ENCODE measurements at places on chromosomes 1 and 21.
A peak's percentile ranks its signal among the peaks of the same experiment; 100 is the strongest.

DNA sequence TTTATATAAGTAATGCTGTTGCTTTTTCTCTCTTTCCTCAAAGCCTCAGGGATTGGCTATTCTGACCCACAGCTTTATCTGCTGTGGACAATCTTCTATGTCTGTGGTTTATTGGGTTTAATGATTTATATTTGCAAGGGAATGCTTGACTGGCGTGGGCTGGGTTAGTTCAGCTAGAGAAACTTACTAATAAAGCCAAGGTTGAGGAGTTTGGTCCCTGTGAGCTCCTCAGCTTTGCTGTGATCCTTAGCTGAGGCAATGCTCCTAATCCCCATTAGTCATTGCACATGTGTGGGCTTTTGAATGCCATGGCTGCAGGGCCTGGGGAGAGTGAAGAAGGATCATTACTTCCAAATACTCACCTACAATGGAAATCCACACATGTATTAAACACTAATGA lies 179.3 kb downstream of the ZNF326 start:
- DNase-seq: no peak

GRCh38 chr1:5830771-5831599 lies 161.2 kb downstream of the NPHP4 start:
- DNase-seq: no peak

DNA sequence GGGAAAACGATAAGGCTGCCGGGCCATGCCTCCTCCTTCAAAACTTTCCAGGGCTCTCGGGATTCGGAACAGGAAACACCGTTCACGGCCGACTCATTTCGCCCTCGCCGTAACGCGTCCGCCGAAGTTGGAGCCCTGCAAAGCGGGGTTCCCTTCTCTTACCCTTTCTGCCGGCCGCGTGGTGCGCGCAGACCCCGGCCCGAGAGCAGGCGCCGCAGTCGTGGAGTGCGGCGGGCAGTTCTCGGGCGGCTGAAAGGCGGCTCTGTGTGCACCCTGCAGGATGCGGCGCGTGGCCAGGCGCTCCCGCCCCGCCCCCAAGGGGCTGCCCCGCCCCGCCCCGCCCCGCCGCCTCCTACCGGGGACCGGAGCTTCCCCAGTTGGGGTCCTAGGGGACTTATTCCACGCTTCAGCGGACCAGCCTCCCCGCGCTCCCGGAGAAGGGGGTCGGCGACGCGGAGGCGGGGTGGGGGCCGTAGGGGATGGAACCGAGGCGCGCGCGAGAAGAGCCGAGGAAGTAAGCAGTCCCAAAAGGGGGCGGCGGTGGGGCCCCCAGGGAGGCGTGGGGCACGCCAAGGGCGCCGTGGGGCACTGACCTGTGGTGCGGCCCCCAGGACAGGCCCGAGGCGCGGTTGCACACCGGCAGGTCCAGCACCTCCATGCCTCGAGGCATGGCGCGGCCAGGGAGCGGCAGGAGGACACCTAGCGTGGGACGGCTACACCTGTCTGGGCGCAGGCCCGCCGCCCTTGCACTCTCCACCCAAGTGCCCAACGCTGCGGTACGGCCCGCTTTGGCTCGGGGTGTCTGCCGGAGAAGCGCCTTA lies at the start of gene MCOLN2:
TSS of gene MCOLN2 (minus strand) at position 268 of the 821 bp plus-strand sequence. CDS start at position 27, 241 bp downstream.
- peak; percentile 77 for DNase-seq

DNA sequence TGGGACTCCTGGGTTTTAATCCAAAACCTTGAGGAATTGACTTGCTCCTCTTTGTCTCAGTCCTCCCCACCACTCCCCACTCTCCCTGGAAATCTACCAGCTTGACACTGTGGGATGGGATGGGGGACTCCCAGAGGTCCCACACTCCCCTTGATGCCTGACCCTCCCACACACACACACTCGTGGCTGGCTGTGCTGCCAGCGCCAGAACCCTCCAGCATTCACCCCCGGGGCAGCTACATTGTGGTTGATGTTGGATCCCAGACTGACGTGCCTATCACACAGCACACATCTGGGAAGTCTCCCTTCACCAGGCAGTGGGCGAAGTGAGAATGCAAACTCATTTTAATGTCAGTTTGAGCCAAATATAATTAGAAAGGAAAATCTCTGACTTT lies 10.0 kb downstream of the KIRREL1 start:
- DNase-seq: no peak

DNA sequence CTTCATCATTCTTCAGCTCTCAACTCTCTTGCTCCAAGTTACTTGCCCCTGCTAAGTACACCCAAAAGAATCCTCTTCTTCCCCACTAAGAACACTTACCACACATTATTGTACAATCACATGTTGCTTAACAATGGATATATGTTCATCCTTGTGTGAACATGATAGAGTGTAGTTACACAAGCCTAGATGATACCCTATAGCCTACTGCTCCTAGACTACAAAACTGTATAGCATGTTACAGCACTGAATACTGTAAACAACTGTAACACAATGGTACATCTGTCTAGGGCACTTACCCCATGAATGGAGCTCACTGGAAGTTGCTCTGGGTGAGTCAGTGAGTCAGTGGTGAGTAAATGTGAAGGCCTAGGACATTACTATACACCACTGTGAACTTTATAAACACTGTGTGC lies 77.4 kb downstream of the RERE start:
- no peak for DNase-seq

DNA sequence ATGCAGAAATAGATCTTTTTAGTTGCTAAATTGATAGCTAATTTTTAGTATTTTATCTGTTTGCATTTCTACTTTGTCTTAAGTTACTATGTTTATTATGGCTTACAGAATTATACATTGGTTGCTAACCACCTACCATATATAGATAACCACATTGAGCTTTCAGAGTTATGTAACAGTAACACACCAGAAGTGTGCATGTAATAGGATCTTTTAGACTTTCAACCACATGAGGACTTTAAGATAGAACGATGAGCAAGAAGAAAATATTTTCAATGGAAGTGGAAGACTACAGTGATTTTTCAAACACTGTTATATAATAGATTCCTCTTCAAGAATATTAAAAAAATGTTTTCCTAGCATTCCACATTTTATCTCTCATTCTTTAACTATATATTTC lies 28.8 kb downstream of the TOR1AIP1 start:
- no peak for DNase-seq

DNA sequence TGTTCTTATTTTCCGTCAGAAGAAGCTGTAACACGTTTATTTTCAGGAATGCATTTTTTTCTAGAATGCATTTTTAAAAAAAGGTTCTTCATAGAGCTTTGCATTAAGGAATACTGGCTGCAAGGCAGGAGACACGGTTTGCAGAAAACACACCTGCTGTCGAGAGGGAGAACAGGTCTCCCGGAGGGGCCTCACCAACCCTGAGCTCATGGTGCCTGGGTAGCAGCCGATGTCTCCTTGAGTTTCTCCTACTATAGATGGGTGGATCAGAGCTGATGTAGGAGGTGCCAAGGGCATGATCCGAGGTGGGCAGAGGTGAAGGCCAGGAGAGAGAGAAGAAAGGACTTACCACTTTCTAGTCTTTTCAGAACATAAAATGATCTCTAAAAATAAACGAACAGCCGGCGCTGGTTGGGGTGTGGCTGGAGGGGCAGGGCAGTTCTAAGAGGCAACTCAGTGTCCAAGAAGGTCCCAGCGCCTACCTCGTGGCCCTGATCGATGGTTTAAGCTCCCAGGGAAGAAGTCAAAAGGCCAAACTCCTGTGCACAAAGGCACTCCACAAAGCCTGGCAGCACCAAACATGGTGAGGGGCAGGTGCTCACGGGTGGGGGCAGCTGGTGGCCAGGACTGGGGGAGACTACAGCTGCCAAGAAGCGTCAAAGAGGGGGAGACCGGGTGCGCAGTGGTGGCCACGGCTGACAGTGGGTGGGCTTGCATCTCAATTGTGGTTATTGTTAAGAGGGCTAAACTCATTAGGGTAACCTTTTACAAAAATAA lies 12.2 kb downstream of the MORN1 start:
- DNase-seq: no peak

DNA sequence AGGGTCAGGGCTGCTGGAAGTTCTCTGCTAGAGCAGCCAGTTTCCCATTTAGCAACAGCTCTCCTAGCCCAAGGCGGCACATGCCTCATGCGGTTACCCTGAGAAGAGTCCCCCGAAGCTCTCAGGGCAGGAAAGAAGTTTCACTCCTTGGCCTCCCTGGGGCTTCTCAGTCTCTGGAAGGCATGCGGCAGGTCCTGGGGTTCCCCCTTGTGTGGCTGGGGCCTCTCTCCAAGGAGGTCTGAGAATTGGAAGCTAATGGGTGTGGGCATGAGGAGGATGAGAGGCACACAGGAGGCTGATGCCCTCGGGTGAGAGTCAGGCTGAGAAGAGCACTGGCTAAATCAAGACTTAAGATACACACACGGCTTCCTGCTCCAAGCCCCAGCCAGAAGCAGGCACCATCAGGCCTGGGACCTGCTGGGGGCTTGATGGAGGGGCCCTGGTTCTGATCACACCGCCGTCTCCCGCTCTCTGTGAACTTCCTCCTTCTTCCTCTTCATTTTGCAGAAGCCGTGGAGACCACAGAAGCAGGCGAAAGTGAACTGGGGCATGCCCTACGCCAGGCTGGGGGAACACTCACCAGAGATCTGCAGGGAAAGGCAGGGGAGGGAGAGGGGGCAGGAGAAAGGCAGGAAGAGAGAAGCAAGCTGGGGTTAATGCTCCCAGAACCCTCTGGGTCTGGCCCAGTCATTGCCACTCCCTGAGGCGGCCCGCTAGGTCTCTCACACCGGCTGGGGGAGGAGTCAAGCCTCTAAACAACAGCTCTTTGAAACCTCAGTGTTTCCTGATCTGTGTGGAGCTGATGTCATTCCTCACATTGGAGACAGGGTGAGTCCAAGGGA lies 15.1 kb downstream of the BLACAT1 start:
- peak; percentile 63 for DNase-seq

- DNase-seq: no peak
These were observed 93.0 kb downstream of the SPATA46 start for GRCh38 chr1:162283657-162284056.

DNA sequence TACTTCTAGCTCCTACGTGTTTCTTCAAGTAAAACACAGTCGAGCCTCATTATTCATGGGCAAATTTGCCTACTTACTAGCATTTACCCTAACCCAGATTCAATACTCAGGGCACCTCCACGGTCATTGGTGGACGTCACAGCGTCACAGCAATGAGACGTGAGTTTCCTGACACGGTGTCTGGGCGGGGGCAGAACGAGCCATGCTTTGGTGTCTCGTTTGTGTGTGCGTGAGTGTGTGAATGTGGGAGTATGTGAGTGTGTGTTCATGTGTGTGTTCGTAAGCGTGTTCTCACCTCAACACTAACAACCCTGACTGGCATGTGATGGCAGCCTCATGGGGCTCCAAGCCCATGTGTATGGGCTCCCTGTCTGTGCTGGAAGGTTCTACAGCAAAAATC lies 17.5 kb upstream of the COL18A1 start:
- no peak for DNase-seq

DNA sequence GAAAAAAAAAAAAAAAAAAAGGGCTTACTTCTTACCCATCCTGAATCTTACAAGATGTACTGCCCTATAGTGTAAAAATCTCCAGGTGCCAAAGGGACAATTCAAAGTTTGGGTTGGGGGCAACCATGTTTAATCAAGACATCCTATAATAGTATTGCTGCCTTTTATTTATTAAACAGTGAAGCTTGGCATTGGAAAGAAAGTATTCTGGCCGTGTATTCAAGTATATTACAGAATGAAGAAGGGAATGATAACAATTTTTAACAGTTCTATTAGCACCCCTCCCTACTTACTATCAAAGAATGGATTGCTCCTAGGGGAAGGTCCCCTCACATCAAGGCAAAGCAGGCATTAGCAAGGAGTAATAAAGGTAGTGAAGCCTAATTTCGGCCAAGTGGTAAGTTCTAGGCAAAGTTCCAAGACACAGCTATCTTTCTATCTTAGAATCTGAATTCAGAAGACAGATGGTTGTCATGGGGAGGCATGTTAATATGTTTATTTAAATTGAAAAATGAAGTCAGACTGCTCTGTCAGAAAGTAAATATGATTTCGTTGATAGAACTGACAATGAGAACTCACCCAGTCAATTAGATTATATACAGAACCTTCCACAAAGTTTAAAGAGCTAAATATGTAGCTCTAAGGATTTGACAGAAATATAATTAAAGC lies 24.6 kb downstream of the ST7L start:
- DNase-seq: no peak

GRCh38 chr1:67614511-67614934 lies 70.5 kb upstream of the GADD45A start:
- no peak for DNase-seq

- DNase-seq: no peak
These were observed 31.0 kb upstream of the CLDN14 start for GRCh38 chr21:36510911-36511310.

- no peak for DNase-seq
These were observed 45.9 kb upstream of the PUM1 start for GRCh38 chr1:31111290-31111951.

GRCh38 chr1:193322211-193322610 lies 135.8 kb upstream of the B3GALT2 start:
- no peak for DNase-seq

- DNase-seq: no peak
These were observed 8.2 kb upstream of the FNDC7 start for GRCh38 chr1:108704496-108704895.

- peak; percentile 44 for DNase-seq
These were observed 15.3 kb downstream of the CD55 start for GRCh38 chr1:207336559-207337467.

DNA sequence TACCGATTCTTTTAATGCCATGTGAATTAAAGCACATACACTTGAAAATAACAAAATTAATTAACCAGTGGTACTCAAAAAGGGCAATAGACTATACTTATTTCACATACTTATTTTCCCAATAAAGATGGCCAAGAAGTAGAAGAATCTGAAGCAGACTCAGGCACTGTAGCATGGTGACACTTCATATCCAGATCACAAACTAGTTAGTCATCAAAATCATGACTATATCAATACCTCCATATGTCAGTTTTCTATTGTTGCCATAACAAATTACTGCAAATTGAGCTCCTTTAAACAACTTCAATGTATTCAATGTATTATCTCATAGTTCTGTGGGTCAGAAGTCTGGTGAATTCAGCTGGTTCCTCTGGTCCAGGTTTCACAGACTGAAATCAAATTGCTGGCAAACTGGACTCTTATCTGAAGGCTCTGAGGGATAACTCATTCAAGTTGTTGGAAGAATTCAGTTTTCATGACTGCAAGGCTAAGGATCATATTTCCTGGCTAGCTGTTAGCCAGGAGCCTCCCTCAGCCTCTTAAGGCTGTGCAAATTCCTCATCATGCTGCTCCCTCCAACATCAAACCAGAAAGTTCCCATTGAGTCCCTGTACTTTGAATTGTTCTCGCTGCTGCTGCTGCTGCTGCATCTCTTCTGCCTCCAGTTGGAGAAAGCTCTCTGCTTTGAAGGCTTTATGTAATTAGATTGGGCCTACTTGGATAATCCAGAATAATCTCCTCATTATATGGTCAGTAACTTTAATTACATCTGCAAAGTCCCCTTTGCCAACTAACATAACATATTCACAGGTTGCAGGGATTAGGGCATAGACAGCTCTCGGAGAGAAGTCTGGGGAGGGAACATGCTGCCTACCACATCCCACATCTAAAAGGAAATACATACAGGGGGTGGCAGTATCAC lies 91.5 kb downstream of the MRPL39 start:
- no peak for DNase-seq

GRCh38 chr1:6519491-6519934 lies 28.0 kb upstream of the PLEKHG5 start:
- no peak for DNase-seq

- DNase-seq: no peak
These were observed 39.4 kb upstream of the HIVEP3 start for GRCh38 chr1:41958015-41958673.

GRCh38 chr1:229164348-229164747 lies 106.6 kb upstream of the RAB4A start:
- DNase-seq: no peak

GRCh38 chr1:110463725-110464124 lies 12.8 kb downstream of the PROK1 start:
- DNase-seq: no peak

- DNase-seq: no peak
These were observed 134.2 kb downstream of the ZZZ3 start for GRCh38 chr1:77548285-77548684.
